ENCODE measurements at places on chromosomes 6 and 20.
A peak's percentile ranks its signal among the peaks of the same experiment; 100 is the strongest.

DNA sequence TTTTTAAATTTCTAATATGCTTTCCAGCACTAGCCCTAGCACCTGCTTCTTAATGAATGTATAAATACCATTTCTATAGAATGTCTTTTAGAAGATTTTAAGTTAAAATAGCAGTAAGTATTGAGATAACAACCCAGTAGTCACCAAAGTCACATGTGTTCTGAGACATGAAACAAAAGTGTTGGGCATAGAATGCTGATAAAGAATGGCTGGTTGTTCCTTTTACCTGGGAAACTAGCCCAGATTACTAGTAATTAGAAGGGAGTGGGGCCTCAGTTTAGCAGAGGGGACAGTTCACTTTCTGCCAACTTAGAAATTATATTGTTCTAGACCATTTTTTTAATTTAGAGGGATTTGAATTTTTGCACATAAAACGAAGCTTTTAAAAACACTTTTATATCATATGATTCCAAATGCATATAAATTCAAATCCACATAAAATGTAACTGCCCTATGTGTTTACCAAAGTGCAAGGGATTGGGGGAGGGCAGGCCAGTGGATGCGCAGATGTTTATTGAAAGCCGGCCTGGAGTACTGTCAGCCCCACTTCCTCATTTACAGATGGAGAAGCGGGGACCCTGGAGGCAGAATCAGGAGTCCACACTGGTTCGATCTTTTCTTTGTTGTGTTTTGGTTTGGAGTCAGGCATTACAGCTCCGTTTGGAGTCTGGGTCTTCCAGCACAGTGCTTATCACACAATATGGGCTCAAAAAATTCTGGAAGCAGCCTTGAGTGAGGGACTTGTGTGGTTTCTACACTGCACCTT lies 139.8 kb downstream of the ZDHHC14 start:
- no peak for DNase-seq

- DNase-seq: no peak
Measured at GRCh38 chr6:46849361-46849690, 56.1 kb downstream of the MEP1A start.

GRCh38 chr20:61859767-61860166 lies 205.9 kb downstream of the TAF4 start:
- no peak for DNase-seq

- DNase-seq: peak; percentile 81
Measured at GRCh38 chr6:56954403-56955170, at the start of gene BEND6. Gene BEND6 (plus strand): TSS chr6:56955107. CDS start chr6:56981811, 26,704 bp downstream.

DNA sequence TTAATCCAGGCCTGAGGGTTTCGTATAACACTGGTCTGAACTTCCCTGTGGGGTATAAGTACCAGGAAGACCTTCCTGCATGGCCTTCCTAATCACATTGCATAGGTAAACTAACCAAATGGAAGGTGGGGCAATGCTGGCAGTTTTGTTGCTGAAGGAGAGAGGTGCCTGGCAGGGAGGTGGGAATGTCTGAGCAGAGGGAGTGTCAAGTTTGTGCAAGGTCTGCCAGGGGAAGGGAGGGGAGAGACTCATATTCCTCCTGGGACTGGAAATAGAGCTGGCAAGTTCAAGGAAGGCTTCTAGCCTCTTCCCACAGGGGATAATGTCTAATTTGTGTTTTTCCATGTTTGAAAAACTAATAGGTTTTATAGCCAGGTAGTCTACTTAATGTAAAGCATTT lies 70.6 kb downstream of the HDDC2 start:
- no peak for DNase-seq

- no peak for DNase-seq
Measured at GRCh38 chr6:75282706-75283105, 1.9 kb downstream of the TMEM30A start.

- DNase-seq: peak; percentile 81
Measured at GRCh38 chr6:31403283-31404060, at the start of gene MICA. Gene MICA (plus strand): TSS chr6:31403595. CDS start chr6:31403633, 38 bp downstream.

DNA sequence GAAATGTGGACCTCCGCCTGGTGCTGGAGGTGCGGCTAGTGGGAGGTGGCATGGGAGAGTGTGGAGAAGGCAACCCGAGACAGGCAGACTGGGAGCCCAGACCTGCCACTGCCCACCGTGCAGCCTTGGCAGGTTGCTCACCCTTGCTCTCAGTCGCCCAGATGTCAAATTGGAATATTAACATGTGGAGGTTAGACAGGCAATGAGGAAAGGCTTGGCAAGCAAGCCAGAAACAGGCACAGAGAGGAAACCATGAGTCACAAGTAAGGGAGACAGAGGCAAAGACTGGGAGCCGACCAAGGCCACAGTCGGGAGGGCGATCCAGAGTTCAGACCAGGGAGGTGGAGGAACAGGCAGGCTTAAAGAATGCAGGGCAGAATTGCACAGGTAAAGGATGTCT lies 178.2 kb downstream of the FOXC1 start:
- peak; percentile 31 for DNase-seq

GRCh38 chr6:92700411-92700810 lies 718.9 kb downstream of the EPHA7 start:
- no peak for DNase-seq

DNA sequence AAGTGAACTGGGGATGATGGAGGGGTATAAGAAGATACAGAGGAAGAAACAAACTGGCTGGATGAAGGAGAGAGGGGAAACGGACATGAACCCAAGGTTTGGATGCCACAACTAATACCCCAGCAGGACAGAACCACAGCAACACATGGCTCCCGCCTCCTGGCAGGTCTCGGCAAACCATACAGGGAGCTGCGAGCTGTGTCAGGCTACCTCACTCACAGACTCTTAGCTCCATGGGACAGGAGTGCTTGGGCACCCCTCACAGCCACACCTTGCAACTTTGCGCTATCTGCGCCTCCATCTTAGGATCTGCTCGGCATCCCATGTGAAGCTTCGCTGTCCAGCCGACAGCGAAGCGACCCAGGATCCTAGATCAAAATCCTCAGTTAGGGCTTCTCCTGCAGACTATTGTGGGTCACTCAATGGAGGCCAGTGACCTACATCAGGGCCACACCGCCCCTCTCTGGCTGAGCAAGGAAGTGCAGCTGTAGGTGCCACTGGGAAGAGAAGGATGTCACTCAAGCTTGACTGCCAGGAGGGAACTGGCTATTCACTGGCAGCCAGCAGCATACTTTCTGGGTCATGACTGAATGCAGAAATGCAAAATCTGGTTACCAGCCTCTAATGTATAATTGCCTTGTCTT lies 174.4 kb upstream of the RIN2 start:
- peak; percentile 58 for DNase-seq

DNA sequence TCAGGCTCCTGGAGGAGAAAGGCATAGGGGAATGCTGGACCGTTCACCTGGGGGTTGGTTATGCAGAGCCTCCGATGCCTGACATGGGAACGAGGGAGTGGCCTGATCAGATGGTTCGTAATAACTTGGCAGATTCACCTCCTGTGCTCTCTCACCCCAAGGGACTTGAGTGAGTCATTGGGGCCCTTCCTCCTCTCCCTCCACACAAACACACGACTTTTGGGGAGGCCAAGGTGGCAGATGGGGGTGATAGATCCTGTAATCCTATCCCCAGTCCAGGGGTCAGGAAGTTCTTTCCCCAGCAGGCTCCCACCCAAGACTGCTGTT lies 45.6 kb upstream of the ARFGEF2 start:
- no peak for DNase-seq

DNA sequence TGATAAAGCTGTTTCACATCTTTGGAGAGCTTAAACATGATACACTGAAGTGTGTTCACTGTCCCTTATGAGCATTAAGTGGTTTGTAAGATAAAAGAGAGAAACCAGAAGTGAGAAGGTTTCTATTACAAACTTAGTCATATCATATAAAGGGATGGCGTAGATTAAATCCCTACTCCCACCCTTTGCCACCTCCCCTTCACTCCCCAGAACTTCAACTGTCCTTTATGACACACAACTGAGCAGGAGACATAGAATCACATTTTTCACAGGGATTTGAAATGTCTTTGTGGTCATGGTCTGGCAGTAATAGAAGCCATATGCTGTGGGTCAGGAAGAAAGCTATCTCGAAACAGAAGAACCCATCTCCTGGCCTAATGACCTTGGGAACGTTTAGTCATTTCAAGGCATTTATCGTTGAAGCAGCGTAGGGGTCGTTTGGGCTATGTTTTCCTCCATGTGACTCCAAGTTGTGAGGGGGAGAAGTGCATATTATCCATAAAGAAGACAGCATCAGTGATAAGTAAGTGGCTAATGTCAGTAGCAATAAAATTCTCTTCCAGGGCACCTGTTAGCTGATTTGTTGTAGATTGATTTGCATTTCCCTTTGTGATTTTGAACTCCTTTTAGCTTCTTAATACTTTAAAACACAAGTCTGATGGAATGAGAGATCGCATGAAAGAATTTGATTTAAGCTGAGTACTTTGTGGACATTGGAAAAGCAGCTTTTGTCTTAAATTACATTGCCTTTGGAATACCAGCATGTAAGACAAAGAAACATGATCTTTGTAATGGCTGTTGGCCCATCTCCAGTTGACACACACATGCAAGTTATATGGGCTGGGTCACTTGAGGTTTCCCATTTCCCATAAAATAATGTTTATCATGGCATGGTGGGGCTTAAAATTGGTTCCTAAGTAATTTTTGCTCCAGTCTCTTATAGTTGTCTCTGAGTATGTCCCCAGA lies 501.5 kb upstream of the FLRT3 start:
- DNase-seq: peak; percentile 53

DNA sequence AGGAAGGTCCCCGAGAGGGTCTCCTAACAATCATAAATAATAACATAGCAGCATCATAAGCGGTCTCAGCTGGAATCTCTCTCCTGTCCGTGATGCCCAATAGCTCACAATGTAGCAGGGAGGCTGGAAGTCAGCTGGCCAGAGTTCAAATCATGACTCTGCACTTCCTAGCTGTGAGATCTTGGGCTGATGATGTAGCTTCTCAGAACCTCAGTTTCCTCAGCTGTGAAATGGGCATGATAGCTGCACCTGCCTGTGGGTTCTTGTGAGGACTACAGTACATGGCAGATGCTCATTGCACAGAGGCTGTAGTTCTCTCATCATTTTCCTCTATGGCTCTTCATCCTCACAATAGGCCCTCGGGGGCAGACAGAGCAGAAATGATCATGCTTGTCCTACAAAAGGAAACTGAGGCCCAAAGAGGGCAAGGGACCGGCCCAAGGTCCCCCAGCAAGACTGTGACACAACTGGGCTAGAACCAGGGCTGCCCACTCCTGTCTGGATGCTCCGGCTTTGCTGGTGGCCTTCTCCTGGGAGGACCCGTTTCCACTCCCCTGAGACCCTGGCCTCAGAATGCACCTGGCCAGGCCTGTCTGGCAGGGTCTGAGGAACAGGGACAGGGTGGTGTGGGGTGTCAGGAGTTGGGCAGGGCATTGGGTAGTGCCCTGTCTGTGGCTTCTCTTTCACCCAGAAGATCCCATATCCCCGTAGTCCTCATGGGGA lies 17.7 kb downstream of the SLC12A5 start:
- no peak for DNase-seq

DNA sequence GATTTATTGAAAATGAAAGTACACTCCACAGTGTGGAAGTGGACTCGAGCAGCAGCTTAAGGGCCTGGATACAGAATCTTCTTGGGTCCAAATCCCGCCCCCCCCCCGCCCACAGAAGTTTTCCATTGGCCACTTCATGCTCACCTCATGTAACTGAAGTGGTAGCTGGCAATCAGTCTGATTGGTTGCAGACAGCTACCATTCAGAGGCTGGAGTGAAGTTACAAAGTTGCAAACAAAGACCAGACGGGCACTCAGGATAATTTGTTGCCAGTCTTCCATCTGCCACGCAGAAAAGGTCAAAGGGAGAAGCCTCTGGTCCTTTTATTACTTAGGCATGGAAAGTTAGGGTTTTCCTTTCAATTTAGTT lies 25.8 kb upstream of the FABP7 start:
- DNase-seq: no peak

DNA sequence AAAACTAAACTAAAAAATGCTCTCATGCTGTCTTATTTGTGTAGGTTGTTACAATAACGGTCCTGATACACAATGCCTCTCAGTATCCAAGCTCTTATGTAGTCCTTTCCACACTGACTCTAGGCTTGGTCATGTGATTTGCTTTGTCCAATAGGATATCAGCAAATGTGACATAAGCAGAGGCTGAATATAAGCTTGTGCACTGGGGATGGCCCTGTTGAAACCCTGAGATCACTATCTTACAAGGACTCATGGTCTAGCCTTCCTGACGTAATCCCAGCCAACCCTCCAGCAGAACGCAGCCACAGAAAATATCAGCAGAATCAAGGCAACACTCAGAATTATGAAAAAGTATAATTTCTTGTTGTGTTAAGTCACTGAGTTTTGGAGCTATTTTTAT lies 145.1 kb upstream of the CCN2 start:
- no peak for DNase-seq

- DNase-seq: no peak
Measured at GRCh38 chr6:167113935-167114910, 8.7 kb upstream of the CCR6 start.

GRCh38 chr6:4772750-4773149 lies 3.5 kb upstream of the CDYL start:
- DNase-seq: no peak

DNA sequence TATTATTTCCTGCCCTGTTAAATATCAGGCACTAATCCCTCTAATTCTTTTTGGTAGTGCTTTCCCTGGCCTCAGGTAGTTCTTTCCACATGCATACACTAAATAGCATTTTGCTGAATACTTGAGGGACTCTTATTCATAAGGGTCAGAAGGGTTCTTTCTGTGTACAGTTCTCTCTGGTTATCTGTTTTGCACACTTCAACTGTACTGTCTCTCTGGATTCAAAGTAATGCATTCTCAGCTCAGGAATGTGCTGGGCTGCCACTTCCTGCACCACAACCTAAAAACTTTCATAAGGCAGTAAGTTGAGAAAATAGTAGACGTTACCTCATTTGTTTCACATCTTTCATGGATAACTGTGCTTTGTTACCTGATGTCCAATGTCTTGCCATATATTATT lies 32.1 kb downstream of the C6orf141 start:
- no peak for DNase-seq

GRCh38 chr20:58542411-58543095 lies 27.4 kb upstream of the APCDD1L start:
- no peak for DNase-seq

DNA sequence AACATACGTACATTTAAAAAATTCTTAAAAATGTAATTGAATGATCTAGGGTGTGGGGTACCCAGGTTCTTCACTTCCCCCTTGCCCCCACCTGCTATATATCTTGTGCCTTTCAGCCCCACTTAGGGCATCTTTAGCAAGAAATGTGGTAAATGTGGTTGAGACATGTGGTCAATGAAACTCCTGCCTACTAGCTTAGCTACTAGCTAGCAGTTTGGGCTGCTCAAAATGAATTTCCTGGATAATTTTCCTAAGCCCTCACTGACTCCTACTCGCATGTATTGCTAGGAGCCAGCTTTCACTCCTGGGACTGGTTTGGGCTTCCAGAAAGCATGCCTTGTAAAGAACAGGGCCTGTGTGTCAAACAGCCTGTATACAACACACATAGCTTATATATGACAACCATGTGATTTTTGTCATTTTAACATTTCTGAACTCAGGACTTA lies 257.3 kb downstream of the ATXN1 start:
- DNase-seq: peak; percentile 60

DNA sequence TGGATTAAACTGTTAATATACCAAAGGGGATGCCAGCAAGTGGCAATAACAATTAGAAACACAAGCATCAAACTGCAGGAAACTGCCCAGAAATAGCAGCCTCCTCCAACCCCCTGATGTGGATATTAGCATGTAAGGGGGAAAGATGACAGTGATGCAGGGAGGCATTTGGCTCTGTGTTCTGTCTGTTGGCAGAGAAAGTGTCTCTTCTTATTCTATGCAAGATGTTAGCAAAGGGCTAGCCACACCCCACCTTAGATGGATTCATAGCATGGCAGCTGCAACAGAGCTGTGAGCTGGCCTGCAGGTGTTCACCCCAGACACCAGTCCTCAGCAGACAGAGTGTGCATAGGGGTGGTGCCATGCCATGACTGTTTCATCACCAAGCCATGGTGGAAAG lies 38.0 kb downstream of the SCP2D1 start:
- no peak for DNase-seq
